Stimulated activated CD4-positive, alpha-beta T cell treated with anti-CD3 and anti-CD28 coated beads, Interleukin-15, amount 100 ng/mL, for 1 hour (primary cell): ENCODE measurements at places on chromosomes 3 and 15.

DNA sequence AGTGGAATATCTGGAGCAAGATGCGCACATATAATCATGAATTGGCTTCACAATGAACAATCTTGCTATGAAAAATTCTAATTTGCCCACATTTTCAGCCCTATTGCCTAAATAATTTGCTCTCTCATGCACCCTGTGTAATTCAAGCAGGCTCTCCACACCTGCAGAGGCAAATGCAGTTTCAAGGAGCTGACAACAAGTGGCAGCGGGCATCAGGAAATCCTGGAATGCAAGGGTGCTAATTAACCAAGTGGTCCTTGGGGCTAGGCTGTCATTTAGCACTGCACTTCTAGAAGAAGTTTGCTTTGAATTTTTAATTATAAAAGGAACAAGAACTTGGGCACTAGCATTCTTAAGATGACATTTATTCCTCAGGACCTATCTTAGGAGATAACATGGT is 56.3 kb upstream of the ICE2 start:
- DNase-seq, result no peak

- no peak for DNase-seq
Observed at GRCh38 chr3:129626744-129627349, 20.4 kb upstream of the PLXND1 start.

GRCh38 chr3:23114432-23114831 is 88.7 kb upstream of the UBE2E2 start:
- no peak for DNase-seq

DNA sequence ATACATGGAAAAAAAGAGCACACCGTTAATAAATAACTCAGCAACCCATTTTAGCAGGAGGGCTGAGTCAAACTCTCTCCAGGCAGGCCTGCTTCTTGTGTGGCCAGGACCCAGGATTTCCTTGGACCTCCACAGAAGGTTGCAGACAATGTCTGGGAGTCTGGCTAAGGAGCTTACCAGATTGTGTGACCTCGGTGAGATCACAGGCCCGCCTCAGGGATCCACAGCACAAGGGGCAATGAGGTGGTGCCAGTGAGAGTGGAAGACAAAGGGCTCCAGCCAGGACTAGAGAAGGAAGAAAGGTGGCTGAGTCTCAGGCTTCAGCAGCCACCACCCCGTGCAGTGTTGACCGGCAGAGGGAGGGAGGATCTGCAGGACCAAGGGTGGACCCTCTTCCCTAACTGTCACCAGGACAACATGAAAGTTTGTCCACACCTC is 32.2 kb upstream of the SEC22A start:
- no peak for DNase-seq

DNA sequence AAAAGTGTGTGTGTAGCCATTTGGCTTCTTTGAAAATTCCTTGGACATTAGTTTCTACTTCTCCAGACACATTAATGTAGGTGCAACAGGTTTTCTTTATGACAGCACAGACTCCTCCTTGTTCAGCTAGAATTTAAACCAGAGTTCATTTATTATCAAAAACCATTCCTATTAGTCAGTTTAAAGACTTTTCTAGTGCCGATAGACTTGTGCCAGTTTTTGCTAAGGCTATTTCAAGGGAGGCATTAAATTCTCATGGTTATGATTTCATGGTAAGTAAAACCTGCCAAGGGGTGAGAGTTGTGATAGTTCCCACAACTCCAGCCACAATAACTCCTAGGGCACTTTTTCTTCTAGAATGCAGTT is 20.6 kb upstream of the SENP7 start:
- no peak for DNase-seq

DNA sequence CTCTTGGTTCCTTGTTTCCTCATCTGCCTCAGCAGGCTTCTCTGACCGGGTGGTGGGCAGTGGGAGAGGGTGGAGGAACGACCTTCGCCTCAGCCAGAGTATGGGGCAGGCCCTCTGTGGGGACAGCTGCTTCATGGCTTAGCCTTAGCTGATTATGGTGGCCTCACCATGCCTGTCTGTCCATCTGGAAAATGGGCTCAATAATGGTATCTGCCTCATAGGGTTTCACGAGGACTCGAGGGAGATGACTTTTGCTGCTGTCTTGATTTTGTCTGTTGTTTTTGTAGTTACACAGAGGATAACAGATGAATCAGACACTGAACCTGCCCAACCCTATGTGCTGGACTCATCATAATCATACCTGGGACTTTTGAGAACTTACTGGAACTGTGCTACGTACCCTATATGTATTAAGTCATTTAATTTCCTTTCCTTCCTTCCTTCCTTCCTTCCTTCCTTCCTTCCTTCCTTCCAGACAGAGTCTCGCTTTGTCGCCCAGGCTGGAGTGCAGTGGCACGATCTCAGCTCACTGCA is 46.5 kb downstream of the CDC25A start:
- DNase-seq, result no peak

- DNase-seq, result no peak
Observed at GRCh38 chr3:11509173-11510000, 134.3 kb downstream of the VGLL4 start.

GRCh38 chr3:101828691-101829436 is 20.4 kb upstream of the NFKBIZ start:
- no peak for DNase-seq
